Stimulated activated CD4-positive, alpha-beta T cell treated with anti-CD3 and anti-CD28 coated beads, TNF-alpha, amount 100 ng/mL, for 1 hour (primary cell): ENCODE measurements at places on chromosomes 3 and 15.

- no peak for DNase-seq
Measured at GRCh38 chr3:135451037-135451785, 514.3 kb upstream of the PPP2R3A start.

GRCh38 chr3:113712129-113712528, 15.7 kb upstream of the USF3 start:
- DNase-seq = no peak

DNA sequence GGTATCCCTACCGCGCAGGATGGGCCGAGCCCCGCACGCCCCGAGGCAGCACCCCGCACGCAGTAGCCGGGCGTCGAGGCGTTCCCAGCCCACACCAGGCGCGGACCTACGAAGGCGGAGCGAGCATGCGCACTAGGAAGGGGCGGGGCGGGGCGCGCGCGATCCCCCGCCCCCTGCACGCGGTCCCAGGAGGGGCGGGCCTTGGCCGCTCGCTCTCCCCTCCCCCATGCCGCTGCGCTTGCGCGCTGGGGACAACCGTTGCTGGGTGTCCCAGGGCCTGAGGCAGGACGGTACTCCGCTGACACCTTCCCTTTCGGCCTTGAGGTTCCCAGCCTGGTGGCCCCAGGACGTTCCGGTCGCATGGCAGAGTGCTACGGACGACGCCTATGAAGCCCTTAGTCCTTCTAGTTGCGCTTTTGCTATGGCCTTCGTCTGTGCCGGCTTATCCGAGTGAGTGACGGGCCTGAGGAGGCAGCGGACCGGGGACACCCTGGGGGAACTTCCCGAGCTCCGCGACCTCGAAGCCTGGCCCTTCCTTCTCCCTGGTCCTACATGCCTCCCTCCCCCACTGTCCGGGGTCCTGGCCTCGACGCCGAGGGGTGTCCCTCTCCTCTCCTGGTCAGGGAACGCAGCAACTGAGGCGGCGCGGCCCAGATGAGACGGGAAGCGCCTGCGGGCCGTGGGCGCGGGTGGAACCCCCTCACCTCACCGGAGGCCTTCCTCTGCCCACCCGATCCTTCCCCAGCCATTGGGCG, at the start of gene SPESP1:
Gene SPESP1 (plus strand): TSS at position 258 of the 755 bp plus-strand sequence. CDS start 129 bp downstream, at position 387.
- DNase-seq = no peak

DNA sequence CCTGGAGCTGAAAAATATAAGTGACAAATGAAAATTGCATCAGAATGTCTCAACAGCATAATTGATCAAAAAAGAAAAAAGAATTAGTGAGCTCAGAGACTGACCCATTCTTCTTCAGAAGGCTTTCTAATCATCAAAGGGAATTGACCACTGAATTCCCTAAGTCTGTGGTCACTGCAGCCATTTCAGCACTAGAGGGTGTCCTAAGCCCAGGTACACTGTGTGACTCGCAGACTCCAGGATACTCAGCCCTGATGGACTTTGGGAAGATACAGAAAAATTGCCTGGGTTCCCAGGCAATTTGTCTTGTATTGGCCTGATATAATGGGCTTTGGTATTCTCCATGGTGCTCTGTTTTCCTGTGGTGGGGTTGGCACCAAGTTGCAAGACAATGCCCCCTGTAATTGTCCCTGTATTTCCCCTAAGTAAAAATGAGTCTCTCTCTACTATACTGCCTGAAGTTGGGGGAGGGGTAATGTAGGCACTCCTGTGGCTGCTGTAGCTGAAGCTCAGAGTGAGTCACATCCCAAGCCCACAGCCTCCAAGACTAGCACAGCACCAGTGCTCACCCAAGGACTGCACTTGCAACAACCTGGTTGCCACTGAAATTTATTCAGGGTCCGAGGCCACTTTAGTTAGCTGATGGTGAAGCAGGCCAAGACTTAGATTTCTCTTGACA, 256.0 kb upstream of the STAC start:
- no peak for DNase-seq

DNA sequence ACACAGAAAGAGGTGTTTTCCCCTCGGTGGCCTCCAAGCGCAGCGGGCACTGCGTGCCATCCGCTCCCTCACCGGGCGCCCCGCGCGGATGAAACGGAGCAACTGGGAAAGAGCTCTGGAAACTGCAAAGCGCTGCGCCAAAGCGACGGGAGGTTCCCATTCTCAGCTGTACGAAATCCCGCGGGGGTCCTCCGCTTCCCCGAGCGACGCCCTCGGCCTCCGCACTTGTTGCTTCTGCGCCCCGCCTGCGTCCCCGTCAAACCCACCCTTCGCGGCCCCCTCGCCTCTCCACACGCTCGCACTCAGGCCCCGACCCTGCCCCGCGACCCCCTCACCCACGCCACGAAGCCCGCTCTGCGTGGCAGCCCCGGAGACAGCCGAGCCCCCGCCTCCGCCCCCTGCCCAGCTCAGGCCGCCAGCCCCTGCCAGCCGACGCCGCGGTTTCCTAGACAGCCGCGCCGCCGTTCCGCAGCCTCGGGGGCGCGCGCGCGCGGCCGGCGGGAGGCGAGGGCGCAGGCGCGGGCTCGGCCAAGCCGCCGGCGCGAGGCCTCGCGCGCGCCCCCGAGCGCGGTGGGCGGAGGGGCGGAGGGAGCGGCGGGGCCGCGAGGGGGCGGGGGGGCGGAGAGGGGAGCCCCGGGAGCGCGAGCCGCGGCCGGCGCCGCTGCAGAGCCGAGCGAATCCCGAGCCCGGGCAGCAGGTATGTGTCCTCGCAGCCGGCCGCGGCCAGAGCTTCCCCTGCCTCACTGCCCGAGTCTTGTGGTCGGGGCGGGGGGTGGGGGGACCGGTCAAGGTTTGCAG, at the start of gene TMEM266:
Gene TMEM266 (plus strand): TSS at position 666 of the 798 bp plus-strand sequence. CDS start 74,279 bp downstream, outside the sequence.
- DNase-seq = no peak

GRCh38 chr3:172042136-172042662, 2.8 kb downstream of the FNDC3B start:
- no peak for DNase-seq

DNA sequence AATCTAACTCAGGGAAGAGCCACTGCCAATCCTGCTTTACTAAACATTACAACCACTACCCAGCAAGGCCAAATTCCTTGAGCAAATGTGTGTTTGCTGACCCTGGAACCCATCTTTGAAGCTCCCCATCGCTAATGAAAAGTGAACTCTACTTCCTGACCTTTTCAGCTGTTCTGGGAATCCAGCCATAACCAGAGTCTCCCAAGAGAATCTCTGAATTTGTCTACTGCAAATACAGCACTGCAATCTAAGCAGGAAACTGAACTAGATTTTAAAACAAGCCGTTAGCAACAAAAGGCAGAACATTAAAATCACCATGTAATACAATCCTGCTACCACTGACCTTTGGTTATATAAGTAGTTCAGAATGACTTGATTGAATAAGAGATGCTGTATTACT, 309.2 kb downstream of the MAGI1 start:
- DNase-seq = no peak

DNA sequence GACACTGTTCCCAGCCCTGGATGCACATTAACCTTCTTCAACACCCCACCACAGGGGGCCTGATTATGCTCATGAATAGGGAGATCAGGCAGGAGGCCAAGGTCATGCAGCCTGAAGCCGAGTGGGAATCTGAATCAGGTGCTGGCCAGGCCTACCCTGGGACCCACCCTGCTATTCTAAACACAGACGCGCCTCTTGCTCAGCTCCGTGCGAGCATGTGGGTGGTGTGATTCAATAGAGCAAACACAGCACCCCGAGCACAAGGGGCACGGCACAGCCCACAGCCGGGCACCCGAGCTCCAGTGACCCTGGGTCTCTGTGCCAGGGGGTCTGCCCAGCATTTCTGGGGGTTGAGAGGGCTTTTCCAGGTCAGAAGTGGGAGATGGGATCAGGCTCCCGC, 24.6 kb upstream of the GRIP2 start:
- no peak for DNase-seq

DNA sequence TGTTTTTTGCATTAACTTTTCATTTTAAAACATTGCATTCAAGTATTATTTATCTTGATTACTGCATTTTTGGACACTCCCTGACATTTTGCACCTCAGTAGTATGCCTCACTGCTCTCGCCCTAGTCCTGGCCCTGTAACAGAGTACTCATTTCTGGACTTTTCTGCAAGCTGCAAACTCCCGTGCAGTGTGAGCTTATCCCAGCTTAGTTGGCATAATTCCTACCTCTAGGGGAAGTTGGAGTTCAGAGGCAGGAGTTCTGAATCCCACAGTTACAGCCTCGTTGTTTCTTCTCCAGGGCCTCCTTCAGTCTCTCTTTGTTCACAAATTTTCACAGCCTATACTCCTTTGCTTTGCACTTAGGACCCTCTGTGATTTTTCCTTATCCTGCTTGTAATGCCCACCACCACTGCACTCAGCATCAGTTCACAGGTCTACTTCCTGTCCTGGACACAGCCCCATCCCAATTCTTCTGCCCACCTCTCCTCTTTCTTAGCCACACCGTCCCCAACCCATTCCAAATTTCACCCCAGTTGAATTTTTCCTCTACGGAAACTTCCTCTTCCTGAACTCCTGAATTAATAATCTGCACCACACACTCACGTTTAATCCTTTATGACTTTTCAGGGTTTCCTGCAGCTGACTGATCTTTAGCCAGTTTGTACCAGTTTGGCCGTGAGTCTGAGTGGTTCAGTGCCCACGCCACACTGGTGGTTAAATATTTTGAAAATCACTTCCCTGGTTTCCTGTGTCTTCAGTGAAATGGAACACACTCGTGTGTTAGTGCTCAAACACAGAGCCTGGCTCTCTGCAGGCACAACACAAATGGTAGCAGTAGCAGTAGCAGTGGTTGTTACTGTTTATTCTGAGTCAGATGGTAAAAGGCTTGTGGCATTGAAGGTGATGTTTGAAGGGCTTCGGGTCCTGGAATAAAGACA, 6.3 kb upstream of the CTSH start:
- no peak for DNase-seq

DNA sequence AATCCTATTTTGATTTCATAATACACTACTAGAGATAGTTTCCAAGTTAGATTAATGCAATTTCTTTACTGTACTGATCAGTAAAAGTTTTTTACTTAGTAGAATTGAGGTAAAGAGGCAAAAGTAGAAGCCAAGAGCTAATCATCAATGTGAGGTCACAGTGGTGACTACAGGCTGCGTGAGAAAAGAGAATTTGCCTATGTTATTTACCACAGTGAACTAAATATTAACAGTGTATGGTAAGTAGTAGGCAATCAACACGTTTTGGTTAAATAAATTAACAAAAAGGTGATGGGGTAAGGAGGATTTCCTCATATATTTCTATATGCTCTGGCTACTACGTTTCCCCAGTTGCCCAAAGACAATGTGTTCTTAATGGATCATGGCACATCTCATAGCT, 202.2 kb upstream of the CMC1 start:
- no peak for DNase-seq

DNA sequence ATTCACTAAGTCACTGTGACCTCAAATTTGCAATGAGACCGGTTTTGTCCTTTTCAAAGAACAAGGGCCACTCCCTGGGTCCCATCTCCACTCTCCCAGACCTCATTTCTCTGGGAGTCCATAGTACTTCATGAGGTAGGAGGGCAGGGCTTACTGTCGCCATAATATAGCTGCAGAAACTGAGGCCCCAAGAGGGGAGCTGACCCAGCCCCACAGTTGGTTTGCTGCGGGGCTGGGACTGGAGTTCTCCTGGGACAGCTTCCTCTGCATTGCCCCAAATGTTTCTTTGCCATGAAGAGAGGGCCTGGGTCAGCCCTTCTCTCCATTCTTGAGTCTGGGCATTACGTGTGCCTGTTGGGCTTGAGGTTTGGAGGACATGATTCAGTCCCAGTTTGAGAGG, 60.1 kb downstream of the ITGA11 start:
- DNase-seq = no peak

DNA sequence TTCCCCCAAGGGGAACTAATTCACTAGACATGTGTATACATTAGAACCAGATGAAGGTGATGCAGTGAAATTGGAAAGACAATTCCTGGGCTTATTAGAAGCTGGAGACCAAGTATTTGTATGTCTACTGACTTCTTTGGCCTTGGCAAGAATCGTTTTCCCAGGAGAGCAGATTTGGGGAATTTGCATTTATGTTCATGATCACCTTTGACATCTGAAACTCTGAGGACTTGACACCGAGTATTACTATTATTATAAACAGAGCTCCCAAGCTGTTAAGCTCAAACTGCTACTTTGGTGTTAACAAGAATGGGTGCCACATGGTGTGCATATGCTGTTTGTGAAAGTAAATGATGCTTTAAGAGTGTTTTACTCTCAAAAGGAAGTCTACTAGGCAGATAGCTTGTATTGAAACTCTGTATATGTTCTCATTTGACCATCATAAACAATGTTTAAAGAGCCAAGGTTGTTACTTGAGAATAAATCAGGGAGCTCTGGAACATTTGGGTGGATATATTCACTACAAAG, 519.8 kb upstream of the GOLIM4 start:
- DNase-seq = no peak

GRCh38 chr3:74200952-74201351, 413.5 kb downstream of the CNTN3 start:
- no peak for DNase-seq

GRCh38 chr15:57544848-57545480, 46.7 kb upstream of the MYZAP start:
- no peak for DNase-seq

- DNase-seq = no peak
Measured at GRCh38 chr3:148625991-148626390, 71.7 kb upstream of the AGTR1 start.

DNA sequence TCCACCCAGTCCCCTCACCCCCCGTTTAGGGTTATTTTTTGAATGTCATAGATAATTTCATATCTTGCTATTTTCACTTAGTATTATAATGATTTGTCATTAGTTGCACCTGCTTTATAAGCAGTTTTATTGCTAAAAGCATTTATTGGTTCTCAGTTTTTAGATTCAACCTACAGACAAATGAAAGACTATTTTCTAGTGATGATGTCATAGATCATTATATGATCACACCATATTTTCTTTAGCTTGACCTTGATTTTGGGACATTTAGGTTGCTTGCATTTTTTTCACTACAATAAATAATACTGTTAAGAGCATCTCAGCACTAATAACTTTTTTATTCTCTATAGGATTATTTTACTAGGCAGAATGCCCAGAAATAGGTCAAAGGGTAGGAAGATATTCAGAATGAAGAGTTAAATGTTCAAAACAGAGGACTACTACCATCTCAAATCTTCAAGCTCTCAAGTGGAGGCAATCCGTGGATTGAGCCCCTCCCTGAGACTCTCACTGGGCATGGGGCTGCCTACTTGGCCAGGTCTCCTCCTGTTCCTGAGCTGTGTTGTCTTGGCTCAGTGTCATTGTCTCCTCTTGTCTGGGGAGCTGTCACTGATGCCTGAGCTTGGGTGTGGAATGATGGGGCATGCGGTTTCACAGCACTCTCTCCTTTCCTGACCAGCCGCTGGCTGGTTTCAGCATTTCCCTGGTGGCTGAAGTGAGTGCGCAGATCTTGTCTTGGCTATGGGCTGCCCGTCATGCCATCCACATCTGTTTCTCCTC, 28.4 kb downstream of the CHCHD6 start:
- DNase-seq = no peak

- DNase-seq = no peak
Measured at GRCh38 chr3:44418549-44418948, 58.9 kb downstream of the ZNF445 start.

DNA sequence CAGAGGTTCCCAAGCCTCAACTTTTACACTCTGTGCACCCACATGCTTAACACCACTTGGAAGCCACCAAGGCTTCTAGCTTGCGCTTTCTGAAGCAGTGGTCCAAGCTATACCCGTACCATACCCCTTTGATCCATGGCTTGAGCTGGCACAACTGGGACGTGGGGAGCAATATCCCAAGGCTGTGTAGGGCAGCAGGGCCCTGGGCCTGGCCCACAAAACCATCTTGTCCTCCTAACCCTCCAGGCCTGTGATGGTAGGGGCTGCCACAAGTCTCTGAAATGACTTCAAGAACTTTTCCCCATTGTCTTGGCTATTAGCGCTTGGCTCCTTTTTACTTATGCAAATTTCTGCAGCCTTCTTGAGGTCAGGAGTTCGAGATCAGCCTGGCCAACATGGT, 16.0 kb upstream of the PSMA4 start:
- DNase-seq = no peak
